Vagina (tissue), 2 donors: ENCODE measurements at places on chromosomes 1 and 21.

DNA sequence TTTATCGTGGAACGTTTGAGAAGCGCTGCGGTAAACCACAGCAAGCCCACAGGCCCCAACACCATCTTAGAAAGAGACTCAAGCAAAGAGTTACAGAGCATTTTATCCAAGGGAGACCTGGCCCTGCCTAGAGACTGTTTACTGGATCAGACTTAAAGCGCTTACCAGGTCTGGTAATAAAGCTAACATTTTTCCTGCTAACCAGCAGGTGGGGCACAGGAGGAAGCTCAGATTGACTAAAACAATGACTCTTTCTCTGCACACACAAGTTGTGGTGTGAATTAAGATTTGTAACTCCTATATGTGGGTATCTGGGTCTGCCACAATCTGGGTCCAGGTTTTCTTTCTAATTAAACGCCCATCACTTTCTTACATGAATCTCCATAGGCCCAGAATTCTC, 136.5 kb upstream of the ETS2 start:
- no peaks in the 10 kb centered on the region for H3K36me3 ChIP-seq
- no peak overlapping the region for H3K4me3 ChIP-seq
- DNase-seq: no peak
- no peaks in the 10 kb centered on the region for H3K27me3 ChIP-seq

- peaks cover 32% of the 10 kb centered on the region for H3K4me1 ChIP-seq
- H3K27ac ChIP-seq: no peak overlapping the region
- DNase-seq: no peak
- H3K36me3 ChIP-seq: no peaks in the 10 kb centered on the region
- no peak overlapping the region for H3K4me3 ChIP-seq
- no peaks in the 10 kb centered on the region for H3K27me3 ChIP-seq
Measured at GRCh38 chr1:59431566-59432294, 134.8 kb downstream of the FGGY start.

DNA sequence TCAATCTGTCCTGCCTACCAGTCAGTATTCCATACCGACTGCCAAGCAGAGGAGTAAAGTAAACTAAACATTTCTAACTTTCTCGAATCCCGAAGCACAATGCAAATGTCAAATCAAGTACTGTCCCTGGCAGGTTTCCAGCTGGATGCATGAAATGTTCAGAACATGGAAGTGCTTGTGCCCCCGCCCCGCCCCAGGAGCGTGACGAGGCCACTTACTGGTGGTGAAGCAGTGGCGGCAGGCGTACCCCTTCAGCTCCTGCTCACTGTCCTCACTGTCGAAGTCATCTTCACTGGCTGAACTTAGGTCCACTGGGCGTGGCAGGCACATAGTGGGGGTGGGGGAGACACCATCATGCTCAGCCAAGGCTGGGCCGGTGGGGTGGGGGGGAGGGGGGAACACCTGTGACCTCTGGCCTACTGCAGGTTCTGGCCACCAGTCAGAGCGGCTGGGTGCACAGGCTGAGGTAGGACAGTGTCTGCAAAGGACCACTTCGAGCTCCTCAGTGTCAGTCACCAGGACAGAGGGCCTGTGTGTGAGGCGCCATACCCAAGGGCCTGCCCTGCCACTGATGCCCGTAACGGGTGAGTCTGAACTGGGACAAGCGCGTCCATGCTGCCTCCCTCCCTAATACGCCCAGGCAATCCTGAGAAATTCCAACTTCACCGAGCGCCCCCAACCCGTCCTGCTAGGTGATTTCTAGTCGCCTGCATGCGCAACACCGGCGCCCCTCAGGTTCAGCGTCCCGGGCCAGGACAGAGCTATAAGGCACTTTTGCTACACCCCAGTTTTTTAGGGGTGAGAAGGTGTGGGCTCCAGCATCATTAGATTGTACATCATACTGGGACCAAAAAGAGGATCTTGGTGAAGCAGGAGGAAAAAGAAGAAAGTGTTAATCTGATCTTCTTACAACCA, 46.9 kb downstream of the SLC45A1 start:
- H3K4me1 ChIP-seq: peaks cover 47% of the 10 kb centered on the region
- H3K27ac ChIP-seq: peak overlapping the region; percentile 5
- no peaks in the 10 kb centered on the region for H3K36me3 ChIP-seq
- no peaks in the 10 kb centered on the region for H3K27me3 ChIP-seq
- no peak overlapping the region for H3K4me3 ChIP-seq
- no peak for DNase-seq

DNA sequence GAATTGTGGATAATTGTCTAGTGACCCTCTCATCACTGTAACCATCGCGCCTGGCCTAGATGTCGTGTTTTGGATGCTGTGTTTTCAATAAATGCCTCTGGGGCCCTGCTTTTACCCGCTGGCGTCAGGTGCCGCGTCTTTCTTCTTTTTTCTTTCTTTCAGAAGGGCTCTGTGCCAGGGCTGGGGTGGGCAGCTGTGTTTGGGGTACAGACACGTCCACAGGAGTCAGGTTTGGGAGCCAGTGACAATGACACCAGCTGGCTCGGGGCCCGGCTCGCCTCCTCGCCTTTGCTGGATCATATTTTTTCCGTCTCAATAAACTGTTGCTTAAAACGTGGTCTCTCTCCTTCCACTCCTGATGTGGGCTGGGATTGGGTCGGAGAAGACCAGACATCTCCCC, 16.1 kb downstream of the TMEM201 start:
- no peak for DNase-seq
- H3K4me1 ChIP-seq: no peaks in the 10 kb centered on the region
- no peak overlapping the region for H3K27ac ChIP-seq
- no peaks in the 10 kb centered on the region for H3K27me3 ChIP-seq
- no peaks in the 10 kb centered on the region for H3K36me3 ChIP-seq
- H3K4me3 ChIP-seq: no peak overlapping the region

- no peaks in the 10 kb centered on the region for H3K4me1 ChIP-seq
- DNase-seq: no peak
- no peaks in the 10 kb centered on the region for H3K36me3 ChIP-seq
Measured at GRCh38 chr21:15195768-15196167, 131.0 kb upstream of the NRIP1 start.

DNA sequence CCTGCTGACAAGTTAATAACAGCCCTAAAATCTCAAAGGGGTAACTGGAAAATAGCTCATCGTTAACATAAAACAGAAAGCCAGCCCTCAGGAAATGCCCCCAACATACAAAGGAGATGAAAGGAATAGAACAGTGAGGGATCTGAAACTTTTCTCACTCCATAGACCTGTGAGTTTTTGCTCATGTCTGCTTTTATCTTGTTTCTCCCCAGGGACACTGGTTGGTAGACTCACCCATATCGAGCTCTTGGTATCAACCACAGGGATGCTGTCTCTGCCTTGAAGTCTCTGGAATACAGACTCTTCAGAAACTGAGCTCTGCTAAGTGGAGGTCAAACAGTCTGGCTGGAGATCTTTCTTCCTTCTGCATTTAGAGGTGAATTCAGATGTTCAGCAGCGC, 77.4 kb upstream of the CAMK1G start:
- H3K4me3 ChIP-seq: no peak overlapping the region
- no peaks in the 10 kb centered on the region for H3K4me1 ChIP-seq
- H3K27me3 ChIP-seq: no peaks in the 10 kb centered on the region
- H3K36me3 ChIP-seq: no peaks in the 10 kb centered on the region
- H3K27ac ChIP-seq: no peak overlapping the region
- DNase-seq: no peak

- no peaks in the 10 kb centered on the region for H3K27me3 ChIP-seq
- DNase-seq: peak; percentile 97
- no peaks in the 10 kb centered on the region for H3K36me3 ChIP-seq
- peaks cover 34% of the 10 kb centered on the region for H3K4me1 ChIP-seq
- H3K4me3 ChIP-seq: no peak overlapping the region
- peak overlapping the region; percentile 70 for H3K27ac ChIP-seq
Measured at GRCh38 chr1:203202431-203203245, 16.1 kb upstream of the CHI3L1 start.

DNA sequence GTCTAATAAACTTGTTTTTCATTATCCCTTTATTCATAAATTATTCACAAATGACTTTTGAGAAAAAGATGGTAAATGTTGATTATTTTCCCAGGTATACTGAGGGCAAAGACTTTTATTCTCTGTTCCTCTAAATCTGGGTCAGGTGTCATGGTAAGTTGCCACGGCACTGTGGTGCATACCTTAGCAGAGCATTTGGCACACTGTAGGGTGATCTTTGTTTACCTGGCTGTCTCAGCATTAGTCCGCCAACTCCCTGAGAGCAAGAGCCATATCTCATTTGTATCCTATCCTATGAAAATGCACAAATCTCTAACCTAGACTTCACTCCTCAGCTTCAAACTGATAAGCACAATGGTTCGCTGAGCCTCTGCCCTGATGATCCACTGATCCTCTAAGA, 24.9 kb downstream of the GDAP2 start:
- no peak for DNase-seq
- H3K36me3 ChIP-seq: peaks cover 32% of the 10 kb centered on the region
- H3K4me1 ChIP-seq: no peaks in the 10 kb centered on the region
- H3K4me3 ChIP-seq: no peak overlapping the region

DNA sequence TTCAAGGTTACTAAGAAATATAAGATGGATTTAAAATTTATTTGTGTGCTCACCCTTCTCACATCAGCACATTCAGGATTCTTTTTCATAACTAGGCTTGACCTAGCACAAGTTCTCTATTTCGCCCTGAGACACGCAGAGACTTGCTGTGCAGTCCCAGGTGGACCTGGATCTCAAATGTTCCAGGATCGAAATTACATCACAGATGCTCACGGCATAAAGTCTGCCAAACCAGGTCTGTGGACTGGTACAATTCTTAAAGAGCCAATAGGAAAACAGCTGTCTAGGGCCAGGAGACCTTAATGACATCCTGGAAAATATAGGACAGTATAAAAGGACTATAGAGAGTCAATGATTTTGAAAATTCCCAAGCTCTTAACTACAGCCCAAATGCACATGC, 2.2 kb downstream of the PGBD5 start:
- H3K27me3 ChIP-seq: no peaks in the 10 kb centered on the region
- H3K4me3 ChIP-seq: peak overlapping the region; percentile 53
- H3K27ac ChIP-seq: no peak overlapping the region
- H3K4me1 ChIP-seq: peaks cover 31% of the 10 kb centered on the region
- no peaks in the 10 kb centered on the region for H3K36me3 ChIP-seq
- DNase-seq: peak; percentile 2

GRCh38 chr1:187840557-187840956, 1011.8 kb downstream of the PLA2G4A start:
- no peaks in the 10 kb centered on the region for H3K36me3 ChIP-seq
- H3K4me1 ChIP-seq: no peaks in the 10 kb centered on the region
- no peak for DNase-seq
- no peaks in the 10 kb centered on the region for H3K27me3 ChIP-seq
- no peak overlapping the region for H3K4me3 ChIP-seq
